ENCODE measurements at places on chromosomes 3 and 15.

DNA sequence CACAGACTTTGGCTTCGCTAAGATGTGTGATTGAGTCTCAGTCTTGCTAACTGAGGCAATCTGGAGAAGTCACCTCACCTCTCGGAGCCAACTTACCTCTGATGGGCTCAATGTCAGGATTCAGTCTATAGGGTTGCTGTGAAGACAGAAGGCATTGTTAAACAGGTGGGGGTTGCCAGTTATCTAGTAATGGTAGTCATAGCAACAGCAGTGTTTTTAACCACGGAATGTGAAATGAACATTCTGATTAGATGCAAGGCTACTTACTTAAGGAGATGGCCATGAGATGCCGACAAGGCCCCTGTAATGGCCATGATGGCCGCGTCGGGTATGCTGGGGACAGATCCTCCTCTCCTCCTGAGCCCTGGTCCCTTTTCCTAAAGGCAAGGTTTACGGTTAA, 243.1 kb downstream of the GABRG3 start:
- DNase-seq, result no peak

DNA sequence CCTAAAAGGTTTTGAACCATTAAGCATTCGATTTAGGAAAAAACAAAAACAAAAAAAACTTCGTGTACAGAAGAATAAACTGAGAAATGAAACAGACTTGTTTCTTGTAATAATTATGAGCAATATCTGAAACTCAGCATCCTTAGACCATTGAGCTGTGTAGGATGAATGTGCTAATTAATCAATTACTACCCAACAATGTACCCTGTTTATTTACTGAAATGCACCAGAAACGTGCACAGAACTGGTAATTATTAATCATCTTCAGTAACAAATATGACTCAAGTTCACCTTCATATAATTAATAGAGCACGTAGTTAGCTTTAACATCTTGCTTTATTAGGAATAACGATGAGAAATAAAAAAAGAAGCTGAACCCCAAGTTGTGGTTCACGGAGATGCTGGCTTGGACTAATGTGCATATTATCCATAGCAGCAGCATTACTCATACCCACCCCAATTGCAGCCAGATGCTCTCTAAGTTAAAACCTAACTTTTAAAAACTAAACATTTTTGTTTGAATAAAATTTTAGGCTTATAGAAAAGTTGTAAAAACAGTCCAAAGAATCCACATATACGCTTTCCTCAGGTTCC, 10.2 kb upstream of the C15orf61 start:
- no peak for DNase-seq

DNA sequence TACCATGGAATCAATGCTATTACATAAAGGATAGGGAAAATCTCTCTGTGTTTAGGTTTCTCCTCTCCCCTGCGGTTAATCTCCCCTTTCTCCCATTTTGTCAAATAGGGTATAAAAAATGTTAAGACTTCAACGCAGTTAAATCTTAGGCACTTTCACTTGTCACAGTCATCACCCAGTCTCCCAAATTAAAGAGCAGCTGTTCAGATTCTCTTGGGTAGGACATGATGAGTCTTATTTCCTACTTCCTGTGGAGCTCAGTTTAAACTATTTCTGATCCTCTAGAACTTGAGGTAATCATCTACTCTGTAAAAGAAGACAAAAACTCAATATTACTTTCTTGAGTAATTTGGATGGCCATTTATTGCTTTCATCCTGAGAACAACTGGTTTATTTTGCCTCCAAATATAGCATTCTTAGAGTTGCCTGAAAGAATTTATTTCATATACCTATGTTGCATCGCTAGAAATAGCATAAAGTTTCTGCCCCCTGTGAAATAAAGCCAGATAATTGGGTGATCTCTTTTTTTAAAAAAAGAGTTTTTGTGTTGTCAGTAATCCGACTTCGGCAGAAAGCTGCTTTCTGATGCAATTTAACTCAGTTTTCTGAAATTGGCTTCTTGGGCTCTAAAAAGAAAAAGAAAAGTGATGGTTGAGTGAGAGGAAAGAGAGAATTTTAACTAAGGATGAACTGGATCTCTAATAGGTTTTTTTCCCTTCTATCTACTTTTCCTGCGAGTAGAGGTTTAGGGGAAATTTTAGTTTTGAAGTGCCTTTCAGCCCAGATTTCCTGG, 20.7 kb downstream of the RAP2B start:
- DNase-seq, result no peak

- no peak for DNase-seq
These were observed 2.3 kb upstream of the TMPRSS7 start for GRCh38 chr3:112032098-112032731.

DNA sequence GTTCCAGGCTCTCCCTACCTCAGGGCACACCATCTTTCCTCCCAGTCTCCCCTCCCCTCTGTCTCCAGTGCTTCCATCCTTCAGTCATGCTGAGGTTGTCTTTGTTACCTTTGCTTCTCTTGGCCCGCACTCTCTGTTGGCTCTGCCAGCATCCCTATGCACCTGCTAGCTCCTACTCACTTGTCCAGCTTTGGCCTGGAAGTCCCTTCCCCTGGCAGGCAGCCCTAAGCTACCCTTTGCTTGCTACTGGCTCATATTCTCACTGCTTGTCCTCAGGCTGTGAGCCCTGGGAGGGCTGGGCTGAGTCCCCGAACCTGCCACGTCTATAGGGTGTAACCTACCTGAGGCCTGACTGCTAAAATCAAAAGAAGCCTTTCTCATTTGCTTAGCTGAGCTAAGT, 122.7 kb downstream of the PGPEP1L start:
- no peak for DNase-seq

- DNase-seq, result no peak
These were observed 1161.2 kb downstream of the ROBO2 start for GRCh38 chr3:78201091-78201490.

DNA sequence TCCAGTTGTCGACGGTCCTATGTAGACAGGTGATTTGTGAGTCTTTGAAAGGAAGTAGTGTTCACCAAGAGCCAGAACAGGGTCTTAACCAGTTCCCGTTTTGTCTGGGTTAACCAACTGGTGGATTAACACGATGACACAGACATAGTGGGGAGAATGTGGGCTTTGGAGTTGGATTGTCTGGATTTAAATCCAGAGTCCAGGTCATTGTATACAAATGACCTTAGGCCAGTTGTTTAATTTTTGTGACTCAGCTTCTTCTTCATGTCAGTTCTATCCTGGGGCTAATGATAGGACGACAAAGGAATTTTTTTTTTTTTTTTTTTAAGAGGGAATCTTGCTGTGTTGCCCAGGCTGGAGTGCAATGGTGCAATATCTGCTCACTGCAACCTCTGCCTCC, 126.7 kb downstream of the LPP start:
- DNase-seq, result no peak

DNA sequence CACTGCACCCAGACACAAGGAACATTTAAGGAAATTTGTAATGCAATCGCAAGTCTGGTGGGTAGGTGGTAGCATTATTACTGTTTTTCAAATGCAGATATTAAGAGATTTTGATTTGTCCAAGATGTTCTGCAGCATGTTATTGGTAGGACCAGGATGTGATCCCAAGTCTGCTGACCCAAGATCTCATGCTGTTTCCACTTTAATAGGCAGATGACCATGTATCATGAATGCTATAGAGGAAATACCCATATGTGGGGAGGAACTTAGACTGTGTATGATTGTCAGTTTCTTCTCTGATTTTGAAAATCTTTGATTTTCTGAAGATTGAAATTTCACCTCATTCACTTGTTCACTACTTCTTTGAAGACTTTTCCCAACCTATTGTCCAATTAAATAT, 28.7 kb downstream of the ATP6V1A start:
- no peak for DNase-seq

GRCh38 chr3:127164615-127165014, 28.3 kb upstream of the PRR23E start:
- DNase-seq, result no peak

DNA sequence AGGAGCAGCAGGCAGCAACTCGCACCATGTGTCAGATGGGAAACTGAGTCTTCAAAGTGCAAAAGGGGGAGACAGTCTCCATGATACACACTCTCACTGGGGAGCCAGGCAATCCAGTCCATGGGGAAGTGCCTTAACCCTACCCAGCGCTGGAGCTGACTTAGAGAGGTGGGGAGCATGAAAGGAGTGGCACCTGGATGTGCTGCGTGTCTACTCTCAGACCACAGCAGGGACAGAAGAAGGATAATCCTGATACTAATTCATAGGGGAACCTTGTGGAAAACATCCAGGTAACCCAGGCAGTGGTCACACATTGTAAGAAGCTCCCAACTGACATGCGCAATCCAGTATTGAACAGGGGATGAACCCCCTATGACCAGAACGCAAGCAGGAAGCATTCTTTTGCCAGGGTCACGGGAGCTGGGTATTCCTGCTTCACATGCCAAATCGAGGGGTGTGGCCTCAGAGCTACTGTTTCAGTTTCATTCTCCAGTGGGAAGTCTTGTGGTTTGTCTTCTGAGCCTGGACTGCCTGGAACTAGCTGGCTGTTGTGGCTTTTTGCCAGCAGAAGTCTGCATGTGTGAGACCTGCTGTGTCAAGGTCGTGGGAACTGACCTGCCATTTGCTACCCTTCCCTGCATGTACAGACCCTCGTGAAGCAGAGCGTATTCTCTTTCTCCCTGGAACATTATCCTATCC, 367.6 kb upstream of the NDN start:
- DNase-seq, result no peak

DNA sequence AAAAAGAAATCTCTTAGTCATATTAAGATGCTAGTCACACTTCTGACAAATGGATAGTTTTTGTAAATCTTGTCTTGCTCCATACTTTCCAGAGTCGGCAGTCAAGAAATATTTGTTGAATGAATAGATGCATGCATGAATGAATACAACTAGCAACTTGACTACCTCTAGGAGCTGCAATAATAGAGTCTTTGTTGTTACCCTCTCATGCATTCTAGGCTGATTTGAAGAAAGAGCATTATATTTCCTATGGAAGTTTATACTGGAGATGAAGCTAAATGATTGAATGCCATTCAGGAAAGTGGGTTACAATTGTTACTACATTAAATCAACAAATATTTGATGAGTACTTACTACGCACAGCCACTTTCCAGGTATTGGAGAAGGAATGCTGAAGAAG, 18.1 kb upstream of the TRAT1 start:
- no peak for DNase-seq

DNA sequence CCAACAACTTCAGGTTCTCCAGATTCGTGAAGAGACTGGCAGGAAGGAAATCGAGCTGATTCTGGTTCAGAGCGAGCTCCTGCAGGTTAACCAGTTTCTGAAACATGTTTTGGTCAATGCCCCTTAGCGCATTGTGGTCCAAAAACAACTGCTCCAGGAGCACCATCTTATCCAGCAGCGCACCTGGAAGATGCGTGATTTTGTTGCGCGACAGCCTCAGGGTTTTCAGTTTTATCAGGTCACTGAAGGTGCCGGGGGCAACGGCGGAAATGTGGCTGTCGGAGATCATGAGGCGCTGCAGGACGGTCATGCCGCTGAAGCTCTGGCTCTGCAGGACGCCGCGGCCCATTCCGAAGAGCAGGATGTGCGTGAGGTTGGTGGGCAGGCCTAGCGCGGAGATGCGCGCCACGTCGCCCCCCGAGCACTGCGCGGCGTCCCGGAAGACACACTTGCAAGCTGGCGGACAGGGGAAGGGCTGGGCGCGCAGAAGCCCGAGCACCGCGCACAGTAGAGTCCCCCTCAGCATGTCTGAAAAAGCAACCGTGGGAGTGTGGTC, 1.2 kb downstream of the GP5 start:
- no peak for DNase-seq

GRCh38 chr15:83475551-83475950, 28.4 kb downstream of the SH3GL3 start:
- no peak for DNase-seq

DNA sequence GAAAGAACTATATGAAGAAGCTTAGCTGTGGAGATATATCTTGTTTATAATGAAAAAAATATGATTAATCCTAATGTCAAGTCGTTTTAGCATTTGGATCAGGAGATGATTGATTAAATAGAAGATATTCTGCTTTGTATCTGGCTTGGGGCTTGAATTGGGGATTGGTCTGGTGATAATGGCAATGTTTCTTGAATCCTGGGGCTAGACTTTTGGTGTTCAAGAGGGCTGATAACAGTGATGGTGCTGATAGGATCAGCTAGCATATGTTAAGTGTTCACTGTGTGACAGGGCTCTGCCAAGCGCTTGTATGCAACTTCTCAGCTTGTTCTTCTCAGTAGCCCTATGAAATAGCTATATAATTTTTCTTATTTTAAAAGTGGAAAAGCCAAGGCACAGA, 20.2 kb downstream of the CNOT10 start:
- no peak for DNase-seq

GRCh38 chr15:41490355-41490754, 3.3 kb upstream of the ITPKA start:
- no peak for DNase-seq

DNA sequence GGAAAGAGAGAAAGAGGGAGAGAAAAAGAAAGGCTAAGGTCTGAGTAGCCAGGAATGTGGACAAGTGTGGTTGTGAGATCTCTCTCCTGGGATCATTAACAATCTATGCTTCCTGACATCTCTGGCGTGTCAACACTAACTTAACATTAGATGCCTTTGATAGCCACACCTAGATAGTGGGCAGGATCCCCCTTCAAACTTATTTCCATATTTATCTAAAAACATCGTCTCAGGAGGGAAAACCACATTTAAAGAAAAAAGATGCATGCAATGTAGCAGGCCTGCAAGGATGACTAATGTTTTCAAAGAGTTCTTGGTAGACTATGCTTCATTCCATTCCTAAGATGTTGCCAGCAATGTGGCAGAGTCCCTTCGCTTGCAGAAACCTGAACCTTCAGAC, 80.9 kb downstream of the MLH1 start:
- DNase-seq, result no peak

DNA sequence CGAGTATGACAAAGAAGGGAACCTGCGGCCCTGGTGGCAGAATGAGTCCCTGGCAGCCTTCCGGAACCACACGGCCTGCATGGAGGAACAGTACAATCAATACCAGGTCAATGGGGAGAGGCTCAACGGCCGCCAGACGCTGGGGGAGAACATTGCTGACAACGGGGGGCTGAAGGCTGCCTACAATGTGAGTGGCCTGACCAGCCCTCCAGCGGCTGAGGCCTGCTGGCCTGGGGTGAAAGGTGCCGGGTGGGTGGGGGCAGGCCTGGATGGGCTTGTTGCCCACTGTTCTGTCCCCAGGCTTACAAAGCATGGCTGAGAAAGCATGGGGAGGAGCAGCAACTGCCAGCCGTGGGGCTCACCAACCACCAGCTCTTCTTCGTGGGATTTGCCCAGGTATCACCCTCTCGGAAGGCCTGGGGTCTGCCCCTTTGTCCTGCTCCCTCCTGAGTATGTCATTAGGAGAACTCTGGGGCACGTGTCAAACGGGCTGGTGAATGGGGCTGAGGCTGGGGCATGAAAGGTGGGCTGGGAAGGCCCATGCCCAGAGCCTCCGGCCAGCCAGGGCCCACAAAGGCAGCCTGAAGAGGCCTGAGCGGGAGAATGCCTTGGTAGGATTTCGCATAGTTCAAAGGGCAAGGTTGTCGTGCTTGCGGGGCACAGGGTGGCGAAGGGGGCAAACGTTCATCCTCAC, 7.8 kb upstream of the PSMD2 start:
- no peak for DNase-seq

- DNase-seq, result no peak
These were observed 1.0 kb upstream of the RYR3 start for GRCh38 chr15:33309602-33310276.

GRCh38 chr15:95018888-95019545, 787.7 kb downstream of the MCTP2 start:
- DNase-seq, result no peak

GRCh38 chr15:71153823-71154524, 38.7 kb downstream of the THSD4 start:
- no peak for DNase-seq

All from stimulated activated CD8-positive, alpha-beta memory T cell treated with anti-CD3 and anti-CD28 coated beads, Interleukin-2, amount 100 ng/mL, for 1 hour (primary cell).